ENCODE measurements at places on chromosomes 4 and X.
A peak's percentile ranks its signal among the peaks of the same experiment; 100 is the strongest.

DNA sequence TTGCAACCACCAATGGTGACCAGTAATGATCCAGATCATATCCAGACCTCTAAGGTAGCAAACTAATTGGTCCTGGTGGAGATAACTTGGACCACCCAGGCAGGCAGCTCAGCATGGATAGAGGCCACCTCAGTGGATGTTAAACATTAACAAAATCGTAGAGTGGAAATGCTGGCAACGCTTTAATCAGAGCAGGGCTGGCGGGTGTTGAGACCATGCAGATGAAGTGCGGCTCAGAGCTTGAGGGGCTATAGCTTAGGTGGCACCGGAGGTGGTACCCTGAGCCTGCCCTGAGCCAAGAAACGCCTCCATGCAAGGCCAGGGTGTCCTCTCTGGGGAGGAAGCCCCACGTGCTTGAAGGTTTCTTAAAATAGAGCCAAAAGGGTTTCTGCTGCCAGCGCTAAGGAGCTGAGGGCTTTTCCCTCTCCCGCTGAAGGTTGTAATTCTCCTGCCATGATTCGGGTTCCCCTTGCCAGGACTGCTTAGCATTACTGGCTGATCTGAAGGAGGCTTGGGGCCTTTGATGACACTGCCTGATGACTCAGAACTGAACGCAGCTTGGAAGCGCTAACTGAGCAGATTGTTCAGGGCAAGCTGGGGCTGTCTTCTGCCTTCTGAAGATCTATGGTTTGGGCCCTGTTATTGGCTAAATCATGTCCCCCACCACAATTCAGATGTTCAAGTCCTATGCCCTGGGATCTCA is 177.8 kb upstream of the ATP6AP2 start:
- no peak for DNase-seq

DNA sequence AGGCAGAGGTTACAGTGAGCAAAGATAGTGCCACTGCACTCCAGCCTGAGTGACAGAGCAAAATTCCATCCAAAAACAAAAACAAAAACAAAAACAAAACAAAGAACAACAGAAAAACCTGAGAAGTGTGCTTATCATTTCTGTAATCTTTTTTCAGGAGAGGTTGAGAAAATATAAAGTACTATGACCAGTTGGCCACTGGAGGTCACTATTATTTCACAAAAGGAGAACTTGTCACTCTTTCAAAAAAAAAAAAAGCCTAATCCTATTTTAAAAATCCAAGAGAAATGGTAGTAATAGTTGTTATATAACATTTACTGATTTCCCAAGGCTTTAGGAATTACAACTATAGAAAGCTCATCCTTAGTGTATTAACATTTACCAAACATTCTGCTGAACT is 24.9 kb upstream of the RNF150 start:
- DNase-seq: no peak

GRCh38 chrX:29661290-29661689 is 554.1 kb upstream of the MAGEB2 start:
- no peak for DNase-seq

DNA sequence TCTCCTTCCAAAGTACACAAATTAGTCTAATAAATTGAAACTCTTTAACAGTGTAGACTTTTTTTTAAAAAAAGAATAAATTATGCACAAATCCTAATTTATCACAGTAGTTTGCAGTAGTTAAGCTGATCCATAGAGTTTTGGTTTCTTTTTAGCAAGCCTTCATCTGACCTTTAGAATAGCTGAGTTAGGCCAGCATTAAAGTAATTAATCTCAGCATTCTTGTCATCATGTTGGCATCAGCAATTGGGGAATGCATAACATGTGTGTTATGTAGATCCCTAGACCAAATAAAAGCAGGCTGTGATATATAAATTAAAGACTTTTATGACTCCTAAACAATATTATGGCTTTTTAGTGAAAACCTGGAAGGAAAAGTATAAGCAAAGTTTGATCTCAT is 426.5 kb upstream of the PABPC4L start:
- no peak for DNase-seq

- no peak for DNase-seq
These were observed 88.4 kb downstream of the PDE5A start for GRCh38 chr4:119540249-119540648.

- peak; percentile 58 for DNase-seq
These were observed at the start of gene BDH2 for GRCh38 chr4:103099691-103100392. Gene BDH2, minus strand, starts transcription at chr4:103099834. Its CDS starts 3,580 bp downstream, at chr4:103096254.

DNA sequence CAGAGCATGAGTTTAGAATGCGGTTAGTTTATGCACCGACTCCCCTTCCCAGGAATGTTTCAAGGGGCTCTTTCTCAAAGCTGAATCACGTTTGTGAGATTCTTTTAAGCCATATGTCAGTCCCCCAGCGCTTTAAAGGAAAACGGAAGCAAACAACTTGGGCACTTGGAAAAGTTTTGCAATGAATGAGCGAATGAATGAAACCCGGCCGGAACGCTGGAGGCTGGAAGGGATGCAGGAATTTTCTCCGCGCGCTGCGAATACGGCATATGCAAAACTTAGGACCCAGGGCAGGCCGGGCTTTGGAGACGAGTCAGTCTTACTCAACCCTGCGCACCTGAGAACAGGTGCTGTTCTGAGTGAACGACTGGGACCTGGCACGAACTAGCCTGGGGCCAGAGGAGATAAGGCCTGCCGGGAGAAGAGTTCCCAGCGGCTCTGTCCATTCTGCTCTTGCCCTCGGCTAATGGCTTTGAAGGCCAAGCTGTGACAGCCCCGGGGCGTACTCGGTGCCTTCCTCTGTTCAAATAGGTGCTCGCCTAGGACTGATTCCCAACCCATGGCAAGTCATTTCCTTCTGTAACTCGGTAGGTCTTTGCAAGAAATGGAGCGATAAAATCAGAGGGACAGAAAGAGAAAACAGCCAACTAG is 743 bp upstream of the NRK start:
- no peak for DNase-seq

DNA sequence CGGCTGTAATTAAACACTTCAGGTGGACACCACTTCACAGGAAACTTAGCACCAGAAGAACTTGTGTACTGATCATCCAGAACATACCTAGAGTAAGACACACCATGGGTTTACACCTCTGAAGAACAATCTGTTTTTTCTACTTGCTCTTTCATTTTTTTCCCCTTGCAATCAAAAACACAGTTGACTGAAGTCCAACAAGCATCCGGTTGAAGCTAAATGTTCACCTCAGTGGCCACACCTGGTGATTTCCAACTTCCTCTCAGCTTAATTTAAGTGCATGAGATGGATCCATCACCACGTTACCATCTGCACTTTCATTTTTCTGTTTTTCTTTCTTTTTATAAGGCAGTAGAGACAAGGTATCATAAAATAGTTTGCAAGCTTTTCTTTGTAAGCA is 4.9 kb upstream of the TXK start:
- no peak for DNase-seq

Measured in NCI-H774 (cell line).